ENCODE measurements at places on chromosomes 11 and 22.

GRCh38 chr11:57402188-57403002 is 11.9 kb upstream of the PRG2 start:
- DNase-seq = no peak

GRCh38 chr22:24901448-24901847 is 45.0 kb downstream of the LHFPL7 start:
- DNase-seq = no peak

DNA sequence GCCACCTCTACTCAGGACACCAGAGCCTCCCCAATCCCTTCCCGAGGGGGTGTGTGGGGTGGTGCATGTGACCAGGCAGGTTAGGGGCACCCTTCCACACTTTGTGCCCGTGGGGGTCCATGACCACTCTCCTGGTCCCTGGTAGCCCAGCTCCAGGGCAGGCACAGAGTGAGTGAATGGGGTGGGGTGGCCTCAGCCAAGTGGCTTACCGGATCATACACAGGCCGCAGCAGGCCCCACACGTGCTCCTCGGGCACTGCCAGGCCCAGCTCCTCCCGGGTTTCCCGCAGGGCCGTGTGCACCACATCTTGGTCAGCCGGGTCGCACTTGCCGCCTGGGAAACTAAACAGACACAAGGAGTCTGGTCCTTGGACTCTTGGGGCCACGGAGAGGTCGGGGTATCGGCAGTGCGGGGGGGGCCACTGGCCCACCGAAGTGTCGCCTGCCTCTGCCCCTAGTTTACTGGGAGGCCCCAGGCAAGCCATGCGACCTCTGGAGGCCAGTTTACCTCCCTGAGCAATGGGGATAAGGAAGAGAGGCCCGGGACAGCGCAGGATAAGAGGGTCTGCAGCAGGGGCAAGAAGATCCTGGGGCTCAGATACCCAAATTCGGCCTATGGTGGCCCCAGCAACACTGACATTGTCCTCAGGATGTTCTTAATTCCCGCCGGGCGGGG is 889 bp downstream of the NUDT8 start:
- DNase-seq = no peak

DNA sequence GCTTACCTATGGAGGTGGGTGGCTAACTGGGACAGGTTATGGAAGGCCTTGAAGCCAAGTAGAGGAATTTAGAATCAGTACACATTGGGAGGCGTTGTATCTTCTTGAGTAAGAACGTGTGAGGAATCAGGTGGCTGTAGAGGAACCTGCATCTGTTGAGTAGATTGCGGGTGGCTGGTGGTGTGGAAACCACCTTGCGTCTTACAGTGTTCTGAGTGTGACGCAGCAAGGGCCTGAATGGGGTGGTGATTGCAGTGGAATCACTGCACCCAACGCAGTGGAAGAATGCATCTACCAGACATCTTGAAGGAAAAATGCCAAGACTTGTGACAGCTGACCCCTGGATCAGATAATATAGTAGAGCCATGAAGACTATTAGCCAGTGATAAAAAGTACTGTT is 110.8 kb upstream of the NNMT start:
- DNase-seq = no peak

DNA sequence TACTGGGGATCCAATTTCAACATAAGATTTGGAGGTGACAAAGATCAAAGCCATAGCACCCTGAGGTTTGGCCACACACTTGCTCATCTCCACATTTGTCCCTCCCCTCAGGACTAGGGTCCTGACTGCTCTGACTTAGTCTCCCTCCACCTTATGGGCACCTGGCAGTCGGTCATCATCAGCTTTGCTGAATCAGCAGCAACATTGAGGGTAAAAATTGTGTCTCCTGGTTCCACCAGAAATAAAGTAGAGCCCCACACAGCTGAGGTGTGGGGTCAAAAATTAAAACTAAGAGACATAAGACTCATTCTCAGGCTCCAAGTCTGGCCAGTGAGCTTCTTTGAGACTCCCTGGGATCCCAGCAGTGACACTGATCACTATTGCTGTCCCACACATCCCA is 56.2 kb downstream of the GGTLC2 start:
- DNase-seq = no peak

DNA sequence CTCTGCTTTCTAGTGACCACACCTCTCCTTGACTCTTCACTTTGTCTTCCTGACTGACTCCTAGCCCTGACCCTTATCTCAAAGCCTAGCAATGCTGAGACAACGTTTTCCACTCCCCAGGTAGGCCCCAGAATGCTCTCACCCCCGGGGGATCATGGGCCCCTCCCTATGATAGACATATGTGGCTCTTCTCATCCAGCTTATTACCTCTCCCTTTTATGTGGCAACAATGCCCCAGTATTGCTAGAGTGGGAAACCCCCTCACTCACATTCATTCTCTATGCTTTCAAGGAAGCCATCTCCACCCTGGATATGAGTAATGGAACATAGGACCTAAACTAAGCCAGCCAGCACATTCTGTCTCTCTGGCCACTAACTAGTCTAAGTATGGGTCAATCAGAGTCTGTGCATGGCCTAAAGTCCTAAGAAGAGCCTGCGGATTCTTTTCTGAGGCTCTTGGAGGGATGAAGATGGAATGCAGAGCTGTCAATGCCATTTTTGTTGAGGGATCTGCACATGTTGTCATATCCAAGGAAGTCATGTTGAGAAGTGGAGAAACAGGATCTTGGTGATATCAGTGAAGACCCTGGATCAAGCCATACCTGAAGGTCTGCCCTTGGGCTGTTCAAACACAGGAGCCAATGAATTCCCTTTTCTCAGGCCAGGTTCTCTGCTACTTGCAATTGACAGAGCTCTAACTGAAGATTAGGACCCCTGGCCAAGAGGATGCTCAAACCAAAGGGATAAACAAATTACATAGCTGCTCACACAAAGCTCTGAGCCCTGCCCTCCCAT is 79.8 kb upstream of the GRK3 start:
- DNase-seq = no peak

GRCh38 chr11:111944139-111944538 is 7.0 kb downstream of the DIXDC1 start:
- no peak for DNase-seq

DNA sequence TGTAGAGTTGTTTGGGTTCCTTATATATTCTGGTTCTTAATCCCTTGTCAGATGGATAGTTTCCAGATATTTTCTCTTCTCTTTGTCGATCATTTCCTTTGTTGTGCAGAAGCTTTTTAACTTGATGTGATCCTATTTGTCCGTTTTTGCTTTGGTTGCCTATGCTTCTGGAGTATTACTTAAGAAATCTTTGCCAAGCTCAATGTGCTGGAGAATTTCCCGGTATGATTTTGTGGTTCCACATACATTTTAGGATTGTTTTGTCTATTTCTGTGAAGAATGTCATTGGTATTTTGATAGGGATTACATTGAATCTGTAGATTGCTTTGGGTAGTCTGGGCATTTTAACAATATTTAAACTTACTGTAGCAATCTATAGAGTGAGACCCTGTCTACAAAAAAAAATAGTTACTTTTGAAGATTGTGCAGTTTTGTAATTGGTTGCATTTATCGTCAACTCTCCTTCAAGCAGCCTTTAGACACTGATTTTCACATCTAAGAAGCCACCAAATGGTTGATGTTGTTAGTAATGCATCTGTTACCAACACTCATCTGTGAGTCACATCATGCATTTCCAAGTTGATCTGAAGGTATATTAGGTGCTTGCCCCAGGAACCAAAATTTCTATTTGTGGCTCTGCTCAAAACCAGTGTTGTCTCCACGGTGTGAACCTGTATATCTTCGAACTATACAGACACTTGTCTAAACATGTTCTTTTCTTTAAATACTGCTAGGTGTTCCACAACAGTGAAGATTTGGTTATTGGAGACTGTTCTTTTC is 21.4 kb downstream of the XRCC6 start:
- DNase-seq = no peak

GRCh38 chr11:38680746-38681145 is 2082.7 kb upstream of the RAG2 start:
- DNase-seq = no peak

DNA sequence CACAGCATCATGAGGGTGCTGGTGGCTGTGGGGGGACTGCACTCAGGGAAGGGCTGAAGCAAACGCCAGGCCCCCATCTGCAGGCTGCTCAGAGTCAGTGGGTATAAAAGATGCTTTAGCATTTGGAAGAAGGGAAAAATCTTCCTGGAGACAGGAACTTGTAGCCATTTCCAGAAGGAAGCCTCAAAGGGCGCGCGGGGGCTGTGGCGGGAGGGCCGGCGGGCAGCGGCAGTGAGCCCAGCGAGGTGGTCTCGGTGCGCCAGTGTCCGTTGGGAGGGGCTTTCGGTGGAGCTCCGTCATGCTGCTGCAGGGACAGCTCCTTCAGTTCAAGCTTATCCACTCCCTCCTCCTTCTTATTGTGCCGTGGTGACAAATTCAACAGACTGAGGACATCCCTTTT is 63.0 kb upstream of the PITPNB start:
- DNase-seq = no peak

- no peak for DNase-seq
These were observed 508.4 kb upstream of the LUZP2 start for GRCh38 chr11:23988381-23989006.
